ENCODE measurements at places on chromosomes 12 and 14. TPM values are rescaled to one million over a fixed set of nuclear protein-coding genes. Genes with fewer than 3 reads are reported as not detected.

Gene PLD4
- polyA plus RNA-seq = 0.01 TPM

DNA sequence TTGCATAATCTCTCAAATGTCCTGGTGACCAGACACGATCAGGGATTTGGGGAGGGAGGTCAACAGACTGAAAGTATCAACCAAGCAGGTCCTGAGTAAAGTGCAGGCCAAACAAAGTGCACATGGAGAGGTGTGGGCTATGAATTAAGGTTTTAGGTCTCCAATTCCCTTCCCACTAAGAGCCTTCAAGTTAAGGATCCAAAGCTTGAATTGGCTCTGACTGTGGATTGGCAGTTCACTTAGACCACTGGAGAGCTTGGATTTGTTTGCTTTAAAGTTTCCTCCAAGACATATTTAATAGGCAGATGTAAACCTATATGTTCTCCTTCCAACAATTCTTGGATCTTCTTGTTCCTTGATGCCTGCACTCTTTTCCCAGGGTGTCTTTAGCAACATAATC, 129.6 kb upstream of the IGF1 start:
- DNase-seq = no peak

Gene BCL7A
- polyA plus RNA-seq = 17.4 TPM

Gene RNASE2
- not detected for polyA plus RNA-seq

Gene IAPP
- not detected for polyA plus RNA-seq

Gene FKBP11
- polyA plus RNA-seq = 19.6 TPM

DNA sequence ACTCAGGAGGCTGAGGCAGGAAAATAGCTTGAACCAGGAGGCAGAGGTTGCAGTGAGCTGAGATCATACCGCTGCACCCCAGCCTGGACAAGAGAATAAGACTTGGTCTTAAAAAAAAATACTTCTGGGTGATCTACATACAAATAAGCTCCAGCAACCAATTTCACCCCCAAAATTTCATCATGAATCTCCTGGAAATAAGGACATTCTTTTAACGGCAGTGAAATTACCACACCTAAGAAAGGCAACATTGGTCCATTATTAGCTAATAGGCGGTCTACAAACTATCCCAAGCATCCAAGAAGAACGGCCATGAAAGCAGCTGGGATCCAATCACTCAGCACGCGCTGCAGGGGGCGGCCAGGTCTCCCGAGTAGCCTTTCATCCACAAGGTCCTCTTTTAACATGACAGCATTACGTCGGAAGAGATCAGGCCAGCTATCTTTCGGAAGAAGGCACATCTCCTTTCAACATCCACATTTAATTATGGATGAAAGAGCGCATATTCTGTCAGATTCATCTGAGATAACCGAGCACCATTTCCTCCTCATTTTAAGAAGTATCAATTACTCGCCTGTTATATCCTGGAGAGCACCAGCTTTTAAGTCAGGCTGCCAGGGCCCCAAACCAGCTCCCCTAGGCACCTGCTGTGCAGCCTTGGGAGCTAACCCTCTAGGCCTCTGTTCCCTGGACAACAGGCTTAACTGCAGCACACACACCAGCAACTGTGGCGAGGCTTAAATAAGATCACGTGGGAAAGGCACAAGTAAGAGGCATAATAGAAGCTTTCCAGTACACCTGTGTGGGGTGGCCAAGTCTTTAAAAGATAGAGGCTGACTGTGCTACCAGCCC, 4.2 kb downstream of the SLC15A4 start:
- DNase-seq = no peak

GRCh38 chr12:125890971-125891370, 825.7 kb downstream of the AACS start:
- DNase-seq = no peak

DNA sequence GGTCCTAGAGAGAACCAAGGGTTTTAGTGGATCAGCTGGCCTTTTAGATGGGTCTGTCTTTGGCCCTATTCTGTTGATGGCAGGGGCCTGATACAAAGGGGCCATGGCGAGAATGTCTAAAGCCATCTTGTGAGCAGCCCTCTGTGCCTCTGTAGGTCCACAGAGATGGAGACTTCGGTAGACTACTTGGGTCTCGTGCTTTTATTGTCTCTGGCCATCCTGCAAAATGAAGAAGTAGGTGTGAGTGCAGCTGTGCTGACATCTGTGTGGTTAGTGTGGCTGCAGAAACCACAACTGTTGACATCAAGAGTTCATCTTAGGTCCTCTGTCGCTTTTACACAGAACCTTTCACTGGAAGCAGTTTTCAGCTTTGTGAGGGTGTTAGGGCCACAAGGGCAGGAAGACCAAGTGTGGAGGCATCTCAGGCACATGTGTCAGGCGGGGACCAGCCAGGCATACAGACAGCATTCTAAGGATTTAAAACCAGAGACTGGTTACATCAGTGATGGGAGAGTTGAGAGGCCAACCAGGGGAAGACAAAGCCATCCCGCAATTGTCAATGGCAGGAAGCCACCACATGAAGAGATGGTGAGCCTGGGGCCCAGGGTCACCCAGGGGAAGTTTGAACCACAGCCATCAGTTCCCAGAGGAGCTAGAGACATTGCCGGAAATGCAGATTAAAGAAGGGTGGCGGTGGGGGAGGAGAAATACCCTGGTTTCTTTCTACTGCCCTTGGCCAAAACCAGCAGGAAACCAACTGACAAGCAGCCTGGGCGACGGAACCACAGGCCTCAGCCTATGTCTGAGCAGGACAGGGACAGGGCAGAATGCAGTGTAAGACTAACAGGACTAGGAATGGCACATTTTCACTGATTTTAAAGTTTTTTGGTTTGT, 13.0 kb upstream of the TPCN1 start:
- DNase-seq = no peak

- peak; percentile 79 for DNase-seq
Observed at GRCh38 chr14:59246566-59246965, 58.1 kb downstream of the DAAM1 start.

DNA sequence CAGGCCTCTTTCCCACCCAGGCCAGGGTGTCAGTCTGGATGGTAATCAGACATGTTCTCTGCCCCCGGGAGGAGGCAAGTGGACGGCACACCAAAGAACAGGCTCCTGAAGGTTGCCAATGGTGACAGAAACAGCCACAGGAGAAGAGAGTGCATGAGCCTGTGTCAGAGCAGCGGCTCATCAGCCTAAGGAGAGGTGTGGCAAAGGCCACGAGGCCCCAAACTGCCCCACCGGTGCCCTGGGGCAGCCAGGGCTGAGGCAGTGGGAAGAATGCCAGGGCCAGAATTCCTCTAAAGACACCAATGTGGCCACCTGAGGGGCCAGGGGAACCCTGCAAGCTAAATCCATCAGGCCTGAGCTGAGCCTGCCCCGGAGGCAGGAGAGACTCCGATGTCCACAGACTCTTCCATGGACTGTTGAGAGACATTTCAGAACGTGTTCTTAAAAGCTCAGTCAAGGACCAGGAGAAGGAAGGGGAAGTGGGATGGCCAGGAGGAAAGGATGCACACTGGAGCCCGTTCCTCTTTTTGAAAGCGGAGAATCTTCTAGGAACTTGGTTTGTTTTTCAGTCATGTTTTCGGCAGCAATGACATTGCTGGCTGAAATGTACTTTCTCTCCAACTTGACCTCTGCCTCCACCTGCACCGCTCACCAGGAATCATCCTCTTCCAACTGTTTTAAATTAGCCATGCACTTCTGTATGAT, 176.3 kb upstream of the FKBP4 start:
- DNase-seq = no peak

GRCh38 chr14:37625597-37626595, 30.5 kb downstream of the TTC6 start:
- DNase-seq = no peak

- DNase-seq = peak; percentile 77
Observed at GRCh38 chr14:58824106-58824505, 186.3 kb downstream of the DACT1 start.

Gene SIX1
- 0.36 TPM for polyA plus RNA-seq

Gene SPX
- 0.15 TPM for polyA plus RNA-seq

Gene SLC4A8
- 0.17 TPM for polyA plus RNA-seq

GRCh38 chr12:106114447-106115068, 24.2 kb downstream of the NUAK1 start:
- DNase-seq = peak; percentile 65

DNA sequence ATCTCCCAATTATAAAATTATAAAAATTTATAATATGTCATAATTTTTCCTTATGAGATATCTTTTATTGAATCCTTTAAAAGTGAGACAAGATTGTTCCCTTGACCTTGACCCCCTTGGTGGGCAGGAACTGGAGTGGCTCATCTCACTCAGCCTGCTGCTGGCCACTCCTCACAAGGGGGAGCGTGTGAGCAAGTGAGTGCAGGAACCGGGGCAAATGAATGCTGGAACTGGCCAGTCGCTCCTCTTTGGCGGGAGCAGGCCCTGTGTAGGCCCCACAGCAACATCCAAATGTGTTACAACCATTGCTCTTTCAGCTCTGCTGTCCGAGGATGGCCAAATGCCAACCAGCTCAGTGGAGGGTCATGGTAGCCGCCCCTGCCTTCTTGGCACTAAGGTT, 178.8 kb downstream of the ETNK1 start:
- DNase-seq = no peak
